Activated CD4-positive, alpha-beta T cell treated with anti-CD3 and anti-CD28 coated beads, Interleukin-2, amount 10 ng/mL, durations not matched to agents 7 days and 5 days (primary cell): ENCODE measurements at places on chromosomes 4 and X. TPM values are rescaled to one million over a fixed set of nuclear protein-coding genes. Genes with fewer than 3 reads are reported as not detected.

Gene GYPB
- total RNA-seq: not detected

Gene NLGN3
- 0.98 TPM for total RNA-seq

Gene SYNPO2
- total RNA-seq: 1.4 TPM

Gene NAT8L
- 0.07 TPM for total RNA-seq

Gene CFAP47
- total RNA-seq: not detected

Gene IL13RA2
- total RNA-seq: not detected

Gene CT45A10
- not detected for total RNA-seq

Gene TRIML2
- total RNA-seq: not detected

Gene PAGE1
- total RNA-seq: not detected
